ENCODE measurements at places on chromosomes 11 and 22. TPM values are rescaled to one million over a fixed set of nuclear protein-coding genes. Genes with fewer than 3 reads are reported as not detected.

TIGD3 gene
- total RNA-seq: 0.22 TPM

GRM5 gene
- 0.04 TPM for total RNA-seq

- no peaks in the 10 kb centered on the region for H3K27me3 ChIP-seq
- peaks cover 9% of the 10 kb centered on the region for H3K36me3 ChIP-seq
- DNase-seq: no peak
- peak overlapping the region; percentile 13 for H3K27ac ChIP-seq
- H3K4me1 ChIP-seq: peaks cover 17% of the 10 kb centered on the region
- no peak overlapping the region for H3K4me3 ChIP-seq
Measured at GRCh38 chr11:72078477-72078876, 1.9 kb downstream of the NUMA1 start.

APOBEC3A gene
- total RNA-seq: 0.13 TPM

GRCh38 chr11:74676596-74676995, 54.6 kb downstream of the CHRDL2 start:
- H3K36me3 ChIP-seq: no peaks in the 10 kb centered on the region
- no peak for DNase-seq
- H3K27me3 ChIP-seq: no peaks in the 10 kb centered on the region

DNA sequence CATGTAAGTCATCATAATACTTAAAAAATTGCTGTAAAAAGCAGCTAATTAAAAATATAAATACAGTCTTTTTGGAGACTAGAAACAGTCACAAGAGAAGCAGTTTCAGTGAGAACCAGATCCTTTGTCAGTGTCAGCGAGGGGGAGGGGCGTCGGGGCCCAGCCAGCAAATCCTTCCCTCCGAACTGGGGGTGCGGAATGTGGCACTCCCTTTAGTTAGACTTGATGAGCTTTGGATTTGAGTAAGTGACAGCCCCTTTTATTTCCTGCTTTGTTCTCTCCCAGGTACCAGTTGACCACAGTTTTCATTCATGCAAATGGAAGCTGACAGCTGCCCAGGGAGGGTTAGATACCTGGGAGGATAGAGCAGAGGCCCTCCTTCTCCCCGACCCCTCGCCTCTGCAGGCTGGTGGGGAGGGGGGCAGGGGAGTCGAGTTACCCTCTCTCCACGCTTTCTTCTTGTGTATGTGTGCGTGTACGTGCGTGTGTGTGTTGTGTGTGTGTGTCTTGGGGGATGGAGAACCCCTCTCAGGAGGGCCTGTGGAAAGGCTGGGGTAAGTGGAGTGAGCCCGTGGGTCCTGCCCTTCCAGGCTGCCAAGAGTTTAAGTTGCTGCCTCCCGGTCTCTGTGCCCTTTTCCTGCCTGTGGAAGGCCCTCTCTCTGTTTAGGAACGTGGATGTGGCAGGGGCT, 38.3 kb downstream of the PTPRJ start:
- H3K27me3 ChIP-seq: peaks cover 2% of the 10 kb centered on the region
- DNase-seq: no peak
- H3K27ac ChIP-seq: no peak overlapping the region

GRCh38 chr11:4991060-4991459, 3.6 kb upstream of the OR51L1 start:
- peak; percentile 9 for DNase-seq
- H3K4me1 ChIP-seq: no peaks in the 10 kb centered on the region
- H3K36me3 ChIP-seq: no peaks in the 10 kb centered on the region
- no peaks in the 10 kb centered on the region for H3K27me3 ChIP-seq

DNA sequence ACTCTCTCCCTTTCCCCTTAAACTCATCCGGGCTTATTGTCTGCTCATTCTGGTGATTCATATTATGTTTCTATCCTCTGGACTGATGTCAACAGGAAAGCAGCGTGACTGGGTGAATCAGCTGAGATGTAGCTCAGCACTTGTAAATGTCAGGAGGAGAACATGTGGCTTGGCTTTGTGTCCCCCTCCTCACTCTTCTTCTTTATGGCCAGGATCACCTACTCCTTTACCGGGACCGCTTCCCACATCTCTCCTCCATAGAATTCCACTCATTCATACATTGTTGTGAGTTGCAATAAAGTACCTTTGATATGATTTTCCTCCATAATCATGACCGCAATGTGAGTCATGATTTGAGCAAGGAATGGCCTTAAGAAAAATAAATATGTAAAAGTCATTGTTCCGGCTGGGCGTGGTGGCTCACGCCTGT, 15.8 kb upstream of the SYN3 start:
- H3K36me3 ChIP-seq: no peaks in the 10 kb centered on the region
- H3K27ac ChIP-seq: no peak overlapping the region
- H3K4me3 ChIP-seq: no peak overlapping the region

DNA sequence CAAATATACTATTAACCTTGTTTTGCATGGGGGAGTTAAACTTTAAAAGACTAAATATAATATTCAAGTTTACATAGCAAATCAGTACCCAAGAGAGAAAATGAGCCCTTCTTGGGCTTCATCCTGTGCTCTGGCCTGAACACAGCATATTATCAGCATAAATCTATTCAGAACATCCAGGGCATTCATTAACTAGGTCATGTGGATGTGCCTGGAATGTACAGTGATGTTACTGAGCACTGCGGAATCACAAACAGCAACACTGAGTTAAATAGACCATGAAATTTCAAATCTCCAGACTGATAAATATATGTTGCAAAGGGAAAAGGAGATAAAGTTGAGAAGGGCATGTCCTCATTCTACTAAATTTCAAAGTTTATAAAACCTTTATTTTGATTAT, 426.4 kb downstream of the AASDHPPT start:
- H3K4me3 ChIP-seq: no peak overlapping the region
- DNase-seq: no peak
- no peaks in the 10 kb centered on the region for H3K36me3 ChIP-seq
- no peak overlapping the region for H3K27ac ChIP-seq
- H3K27me3 ChIP-seq: no peaks in the 10 kb centered on the region

GRCh38 chr11:487571-488021, 19.4 kb downstream of the RNH1 start:
- no peak for DNase-seq
- no peaks in the 10 kb centered on the region for H3K27me3 ChIP-seq
- peaks cover 27% of the 10 kb centered on the region for H3K36me3 ChIP-seq
- no peak overlapping the region for H3K4me3 ChIP-seq
- peaks cover 2% of the 10 kb centered on the region for H3K4me1 ChIP-seq
- no peak overlapping the region for H3K27ac ChIP-seq

DNA sequence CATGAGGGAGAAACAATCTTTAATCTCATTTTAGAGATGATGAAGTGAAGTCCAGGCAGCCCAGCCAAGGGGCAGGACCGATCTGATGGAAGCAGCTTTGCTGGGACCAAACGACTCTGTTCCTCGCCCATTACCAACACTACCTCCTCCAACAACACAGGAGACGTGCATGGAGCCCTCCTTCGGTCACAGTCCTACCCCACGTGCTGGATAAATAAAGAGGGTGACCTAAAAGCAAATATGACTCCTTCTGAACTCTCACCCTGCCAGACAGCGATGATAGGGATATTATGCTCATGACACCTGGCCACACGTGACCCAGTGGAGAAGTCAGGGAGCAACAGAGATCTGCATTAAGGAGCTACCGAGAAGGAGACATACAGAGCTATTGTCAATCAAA, 26.0 kb downstream of the SCGB1A1 start:
- no peaks in the 10 kb centered on the region for H3K36me3 ChIP-seq
- H3K27me3 ChIP-seq: no peaks in the 10 kb centered on the region
- peak overlapping the region; percentile 30 for H3K4me3 ChIP-seq
- no peak for DNase-seq
- H3K27ac ChIP-seq: peak overlapping the region; percentile 93

DNA sequence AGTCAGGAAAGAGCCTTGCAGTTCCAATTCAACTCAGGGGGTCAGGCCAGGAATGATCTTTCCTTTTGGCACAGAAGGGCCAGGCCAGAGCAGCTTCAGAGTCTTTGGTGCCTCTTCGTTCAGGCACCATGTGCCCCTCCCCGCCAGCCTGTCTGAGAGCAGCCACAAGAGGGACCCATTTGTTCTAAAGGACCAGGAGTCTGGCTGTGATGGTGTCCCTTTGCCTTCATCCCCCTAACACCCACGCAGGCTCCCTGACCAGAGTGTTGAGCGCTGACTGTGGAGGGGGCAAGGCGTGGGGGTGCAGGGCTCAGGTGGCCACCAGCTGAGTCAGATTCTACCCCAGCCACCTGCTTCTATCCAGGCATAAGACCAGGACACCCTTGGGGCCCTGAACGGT, 156.4 kb downstream of the TTC17 start:
- H3K27me3 ChIP-seq: peaks cover 2% of the 10 kb centered on the region
- no peaks in the 10 kb centered on the region for H3K36me3 ChIP-seq
- H3K4me3 ChIP-seq: no peak overlapping the region
- no peak overlapping the region for H3K27ac ChIP-seq
- H3K4me1 ChIP-seq: no peaks in the 10 kb centered on the region
- DNase-seq: no peak

RNF141 gene
- 22.1 TPM for total RNA-seq

GRCh38 chr22:36277482-36278291, 24.8 kb downstream of the APOL1 start:
- peaks cover 17% of the 10 kb centered on the region for H3K36me3 ChIP-seq
- peaks cover 8% of the 10 kb centered on the region for H3K4me1 ChIP-seq
- no peak overlapping the region for H3K4me3 ChIP-seq
- no peak overlapping the region for H3K27ac ChIP-seq
- no peaks in the 10 kb centered on the region for H3K27me3 ChIP-seq

GRCh38 chr22:22840780-22841179, 46.8 kb upstream of the IGLL5 start:
- no peaks in the 10 kb centered on the region for H3K36me3 ChIP-seq
- H3K4me1 ChIP-seq: no peaks in the 10 kb centered on the region
- no peak overlapping the region for H3K4me3 ChIP-seq
- peak; percentile 22 for DNase-seq

DNA sequence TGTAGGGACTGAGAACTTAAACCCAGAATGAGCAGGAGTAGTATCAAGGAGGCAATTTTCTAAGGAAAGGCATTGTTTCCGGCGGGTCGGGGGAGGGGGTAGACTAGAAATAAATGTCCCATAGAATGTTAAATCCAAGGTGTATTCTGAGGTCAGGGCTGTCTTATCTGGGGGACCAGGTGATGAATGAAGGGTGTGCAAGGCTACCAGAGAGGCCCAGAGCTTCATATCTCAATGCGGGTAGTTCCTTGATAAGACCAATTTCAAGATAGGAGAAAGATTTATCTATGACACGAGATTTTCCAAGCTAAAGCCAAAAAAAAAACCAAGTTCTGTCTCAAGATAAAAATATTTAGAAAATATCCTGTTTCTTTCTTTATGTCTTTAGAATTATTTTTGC, 8.3 kb upstream of the RCE1 start:
- H3K27me3 ChIP-seq: no peaks in the 10 kb centered on the region
- no peak overlapping the region for H3K4me3 ChIP-seq
- H3K27ac ChIP-seq: no peak overlapping the region
- H3K4me1 ChIP-seq: no peaks in the 10 kb centered on the region

LDHA gene
- 395 TPM for total RNA-seq

GVQW3 gene
- total RNA-seq: 3.4 TPM

GRCh38 chr11:3802011-3802790, 4.8 kb upstream of the NUP98 start:
- H3K27me3 ChIP-seq: no peaks in the 10 kb centered on the region
- DNase-seq: no peak
- no peak overlapping the region for H3K4me3 ChIP-seq
- H3K4me1 ChIP-seq: peaks cover 4% of the 10 kb centered on the region
- no peaks in the 10 kb centered on the region for H3K36me3 ChIP-seq
- H3K27ac ChIP-seq: no peak overlapping the region

DNA sequence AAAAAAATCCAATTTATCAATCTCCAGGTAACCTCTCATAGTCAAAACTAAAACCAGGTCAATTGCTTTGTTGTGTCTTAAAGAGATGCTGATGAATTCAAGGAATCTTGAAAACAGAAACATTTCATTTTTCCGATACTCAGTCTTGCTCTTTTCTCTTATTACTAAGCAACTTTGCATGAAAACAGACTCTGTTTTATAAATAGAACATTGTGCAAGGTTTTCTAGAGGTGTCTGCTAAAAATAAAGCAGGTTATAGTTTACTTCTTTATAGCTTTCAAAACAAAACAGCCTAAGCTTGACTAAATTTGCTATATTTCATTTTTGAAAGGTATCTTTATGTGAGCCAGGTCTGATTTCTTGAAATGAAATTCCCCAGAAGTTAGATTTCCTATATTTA, 109.3 kb downstream of the ARL14EP start:
- no peaks in the 10 kb centered on the region for H3K27me3 ChIP-seq
- H3K36me3 ChIP-seq: no peaks in the 10 kb centered on the region
- H3K4me3 ChIP-seq: no peak overlapping the region
- H3K27ac ChIP-seq: no peak overlapping the region
- no peaks in the 10 kb centered on the region for H3K4me1 ChIP-seq
- DNase-seq: peak; percentile 53

APOA4 gene
- not detected for total RNA-seq

DNA sequence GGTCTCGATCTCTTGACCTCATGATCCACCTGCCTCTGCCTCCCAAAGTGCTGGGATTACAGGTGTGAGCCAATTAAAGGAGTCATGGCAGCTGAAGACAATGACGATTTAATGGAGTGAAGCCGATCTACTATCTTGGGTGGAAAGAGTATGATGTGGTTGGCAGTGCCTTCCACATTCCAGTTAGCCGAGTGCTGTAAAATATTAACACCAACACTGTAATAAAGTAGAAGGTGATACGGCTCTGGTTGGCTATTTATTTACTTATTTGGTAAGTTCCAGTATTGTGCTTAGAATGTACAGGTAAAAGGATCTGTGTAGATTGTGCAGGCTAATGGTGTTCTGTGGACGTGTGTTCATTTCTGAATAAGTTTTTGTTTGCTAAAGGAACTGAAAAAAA, 149.6 kb upstream of the MTMR2 start:
- no peak overlapping the region for H3K27ac ChIP-seq
- DNase-seq: no peak
- no peaks in the 10 kb centered on the region for H3K36me3 ChIP-seq

DNA sequence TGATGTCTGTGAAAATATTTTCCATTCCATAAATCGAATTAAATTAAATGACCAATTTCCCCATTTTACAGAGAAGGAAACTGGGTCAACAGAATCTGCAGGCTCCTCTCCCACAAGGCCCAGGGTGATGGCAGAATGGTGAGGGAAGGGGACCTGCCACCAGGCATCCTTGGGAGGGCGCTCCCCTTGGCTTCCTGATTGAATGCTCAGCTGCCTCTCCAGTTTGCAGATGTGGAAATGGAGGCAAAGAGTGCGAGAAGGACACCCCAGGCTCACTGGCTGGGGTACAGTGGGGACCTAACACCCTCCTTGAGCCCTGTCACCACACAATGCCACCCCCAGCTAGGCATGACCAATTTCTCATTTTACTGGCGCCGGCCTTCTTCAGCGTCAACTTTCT, 28.5 kb upstream of the CSNK1E start:
- H3K4me1 ChIP-seq: peaks cover 24% of the 10 kb centered on the region
- H3K27me3 ChIP-seq: no peaks in the 10 kb centered on the region
- peaks cover 3% of the 10 kb centered on the region for H3K36me3 ChIP-seq
- DNase-seq: no peak

- no peaks in the 10 kb centered on the region for H3K36me3 ChIP-seq
- H3K27ac ChIP-seq: no peak overlapping the region
- no peak for DNase-seq
- H3K4me1 ChIP-seq: peaks cover 14% of the 10 kb centered on the region
- H3K27me3 ChIP-seq: peaks cover 2% of the 10 kb centered on the region
- no peak overlapping the region for H3K4me3 ChIP-seq
Measured at GRCh38 chr11:65148657-65149056, 14.3 kb upstream of the SYVN1 start.

ASPHD2 gene
- total RNA-seq: 1.2 TPM

Measured in muscle of leg (tissue), 16 donors.